Epithelial cell of alveolus of lung (primary cell): ENCODE measurements at places on chromosomes 2 and 18. TPM values are rescaled to one million over a fixed set of nuclear protein-coding genes. Genes with fewer than 3 reads are reported as not detected.

The LYPD6 gene
- 2.5 TPM in 1 of 2 replicates, not detected in the other for total RNA-seq

The DUSP19 gene
- total RNA-seq: 1.4 and 3.3 TPM in 2 replicates

The DSEL gene
- 12.2 and 30.4 TPM in 2 replicates for total RNA-seq

The ECEL1 gene
- not detected in 2 replicates for total RNA-seq

The C2orf80 gene
- total RNA-seq: not detected in 2 replicates

The RIT2 gene
- total RNA-seq: not detected in 2 replicates

The CABLES1 gene
- 2.8 and 3.4 TPM in 2 replicates for total RNA-seq

The SMCHD1 gene
- 32.6 and 32.9 TPM in 2 replicates for total RNA-seq

The ITGB6 gene
- total RNA-seq: 1.1 and 15.0 TPM in 2 replicates

The ACTG2 gene
- 3.5 and 53.9 TPM in 2 replicates for total RNA-seq

The VAMP5 gene
- 63.6 and 76.9 TPM in 2 replicates for total RNA-seq

The TXNDC9 gene
- 45.7 and 60.2 TPM in 2 replicates for total RNA-seq

The CHRND gene
- 2.7 TPM in 1 of 2 replicates, not detected in the other for total RNA-seq

The SCYGR4 gene
- not detected in 2 replicates for total RNA-seq

The THSD7B gene
- total RNA-seq: 0.13 TPM in 1 of 2 replicates, not detected in the other

The VWC2L gene
- not detected in 2 replicates for total RNA-seq

The STEAP3 gene
- 10.0 and 39.8 TPM in 2 replicates for total RNA-seq

The KCNJ13 gene
- not detected in 2 replicates for total RNA-seq

The CXCR1 gene
- not detected in 2 replicates for total RNA-seq

The SCN3A gene
- under 0.01 TPM in 1 of 2 replicates, not detected in the other for total RNA-seq

The COL4A4 gene
- total RNA-seq: 0.32 and 0.91 TPM in 2 replicates

The CACNB4 gene
- under 0.01 and 0.32 TPM in 2 replicates for total RNA-seq

The CEP192 gene
- 13.4 and 17.6 TPM in 2 replicates for total RNA-seq
